ENCODE measurements at places on chromosomes 13 and 19.

GRCh38 chr19:18853755-18854427, 22.1 kb downstream of the UPF1 start:
- DNase-seq, result no peak

DNA sequence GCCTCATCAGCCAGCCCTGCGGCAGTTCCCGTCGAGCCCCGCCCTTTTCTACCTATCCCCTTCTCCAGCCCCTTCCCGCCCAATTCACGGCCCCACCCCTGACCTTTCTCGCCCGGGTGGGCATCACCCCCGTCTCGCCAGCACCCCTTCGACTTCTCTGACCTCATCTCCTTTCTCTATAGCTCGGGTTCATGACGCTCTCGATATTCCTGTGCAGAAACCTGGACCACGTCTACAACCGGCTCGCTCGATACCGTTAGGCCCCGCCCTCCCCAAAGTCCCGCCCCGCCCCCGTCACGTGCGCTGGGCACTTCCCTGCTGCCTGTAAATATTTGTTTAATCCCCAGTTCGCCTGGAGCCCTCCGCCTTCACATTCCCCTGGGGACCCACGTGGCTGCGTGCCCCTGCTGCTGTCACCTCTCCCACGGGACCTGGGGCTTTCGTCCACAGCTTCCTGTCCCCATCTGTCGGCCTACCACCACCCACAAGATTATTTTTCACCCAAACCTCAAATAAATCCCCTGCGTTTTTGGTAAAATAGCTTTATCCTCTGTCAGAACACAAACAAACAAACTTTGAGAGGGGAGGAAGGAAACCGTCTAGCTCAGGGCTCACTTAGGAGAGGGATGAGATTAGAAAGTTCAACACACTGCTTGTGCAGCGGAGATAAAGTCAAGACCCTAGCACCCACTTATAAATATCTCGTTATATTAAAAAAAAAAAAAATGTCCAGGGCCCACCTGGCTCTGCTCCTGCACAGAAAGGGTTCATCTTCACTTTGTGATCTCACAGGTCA, 5.1 kb downstream of the CD37 start:
- no peak for DNase-seq

- DNase-seq, result no peak
These were observed 324.6 kb downstream of the SHISA2 start for GRCh38 chr13:25727250-25727649.

DNA sequence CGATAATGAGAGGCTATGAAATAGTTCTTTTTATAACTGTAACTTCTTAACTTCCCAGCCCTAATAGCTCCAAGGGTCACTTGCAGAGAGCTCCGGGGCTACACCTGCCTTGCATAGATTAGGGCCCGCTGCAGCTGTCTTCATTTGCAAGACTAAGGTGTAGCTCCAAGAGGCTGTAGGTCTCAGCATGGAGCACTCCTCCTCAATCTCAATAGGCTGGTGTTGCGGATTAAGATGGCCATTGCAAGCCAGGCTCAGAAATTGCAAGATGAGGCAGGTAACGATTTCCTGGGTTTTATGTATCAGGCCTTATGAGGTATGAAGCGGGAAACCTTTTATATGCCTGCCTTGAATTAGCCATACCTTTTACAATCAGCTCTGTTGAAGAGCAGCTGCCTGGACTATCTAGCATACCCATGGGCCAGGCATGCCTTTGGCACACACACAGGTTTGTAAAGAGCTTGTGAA, 185.7 kb downstream of the TM9SF2 start:
- DNase-seq, result no peak

DNA sequence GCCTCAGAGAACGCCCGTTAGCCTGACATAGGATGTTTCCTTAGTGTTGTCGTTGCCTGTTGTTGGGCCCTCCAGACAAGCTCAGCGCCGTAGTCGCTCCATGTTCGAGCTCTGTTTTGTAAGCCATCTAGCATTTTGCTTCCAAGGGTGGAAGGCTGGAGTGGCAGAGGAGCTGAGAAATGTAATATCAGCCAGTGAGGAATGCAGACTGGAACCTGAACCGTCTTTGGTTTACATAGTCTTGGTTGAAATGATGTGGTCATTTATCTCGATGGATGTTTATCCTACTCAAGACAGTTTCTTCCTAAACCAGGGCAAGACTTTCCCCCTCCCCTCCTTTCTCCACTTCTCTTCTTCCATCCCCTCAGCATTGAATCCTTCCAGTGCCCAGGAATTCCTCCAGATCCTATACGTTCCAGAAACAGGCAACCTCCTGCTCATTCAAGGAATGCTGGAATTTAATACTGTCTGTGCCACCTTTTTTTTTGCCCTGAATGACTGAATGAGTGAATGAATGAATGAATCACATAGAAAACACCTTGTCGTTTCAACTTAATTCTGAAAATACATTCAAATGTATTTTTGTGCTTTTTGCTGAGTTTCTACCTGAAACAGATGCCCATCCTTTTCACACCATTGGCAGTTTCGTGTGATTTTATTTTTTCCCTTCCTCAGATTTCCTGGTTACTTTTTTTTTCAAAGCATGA, 109.5 kb upstream of the MBNL2 start:
- no peak for DNase-seq

- DNase-seq, result no peak
These were observed 11.9 kb downstream of the ZNF787 start for GRCh38 chr19:56109226-56109625.

DNA sequence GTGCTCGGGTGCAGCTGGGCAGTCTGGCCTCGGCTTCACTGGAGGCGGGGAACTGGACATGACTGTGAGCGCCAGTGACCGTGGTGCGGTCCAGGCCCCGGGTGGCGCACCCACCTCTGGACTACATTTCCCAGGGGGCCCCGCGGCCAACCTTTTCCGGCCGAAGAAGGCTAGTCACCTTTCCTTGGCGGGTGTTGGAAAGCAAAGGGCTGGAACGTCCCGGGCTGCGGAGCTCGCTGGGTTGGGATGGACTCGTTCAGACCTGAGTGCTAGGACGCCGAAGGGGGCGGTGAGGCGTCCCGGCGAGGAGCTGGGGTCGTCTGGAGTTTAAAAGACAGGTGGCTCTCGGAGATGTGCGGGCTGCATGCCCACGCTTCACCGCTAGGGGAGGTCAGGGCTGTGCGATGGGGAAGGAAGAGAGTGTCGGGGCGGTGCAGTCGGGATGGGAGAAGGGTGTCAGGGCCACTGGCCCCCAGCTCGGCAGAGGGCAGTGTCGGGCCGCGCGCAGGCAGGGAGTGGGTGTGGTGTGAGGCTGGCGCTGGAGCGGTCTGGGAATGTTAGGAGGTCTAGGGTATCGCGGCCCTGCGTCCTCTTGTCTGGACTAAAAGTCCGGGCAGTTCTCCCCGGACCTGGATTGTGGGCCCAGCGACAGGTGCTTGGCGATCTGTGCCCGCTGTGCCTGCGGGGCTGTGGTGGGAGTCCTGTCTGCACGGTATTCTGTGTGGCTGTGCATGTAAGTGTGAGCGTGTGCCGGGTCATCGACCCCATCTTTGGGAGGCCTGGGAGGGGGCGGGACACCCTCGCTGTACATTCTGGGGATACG, 57.1 kb downstream of the ZNF568 start:
- DNase-seq, result peak; percentile 71

DNA sequence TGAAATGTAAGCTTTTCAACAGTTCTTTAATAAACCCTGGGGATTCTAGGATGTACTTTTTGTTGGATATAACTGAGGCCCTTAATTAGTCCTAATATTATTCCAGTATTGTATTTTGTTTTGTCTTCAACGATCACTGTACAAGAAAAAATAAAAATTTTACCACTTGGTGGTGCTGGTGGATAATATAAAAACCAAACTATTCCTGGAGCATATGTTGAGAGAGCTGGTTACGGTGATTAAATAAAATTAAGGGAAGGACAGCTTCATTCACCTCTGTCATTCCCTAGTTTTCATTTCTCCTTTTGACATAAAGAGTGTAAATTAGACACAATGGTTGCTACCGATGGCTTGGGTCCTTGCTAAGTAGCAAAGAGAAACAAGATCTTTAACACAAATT, 598.6 kb upstream of the PCDH20 start:
- no peak for DNase-seq

DNA sequence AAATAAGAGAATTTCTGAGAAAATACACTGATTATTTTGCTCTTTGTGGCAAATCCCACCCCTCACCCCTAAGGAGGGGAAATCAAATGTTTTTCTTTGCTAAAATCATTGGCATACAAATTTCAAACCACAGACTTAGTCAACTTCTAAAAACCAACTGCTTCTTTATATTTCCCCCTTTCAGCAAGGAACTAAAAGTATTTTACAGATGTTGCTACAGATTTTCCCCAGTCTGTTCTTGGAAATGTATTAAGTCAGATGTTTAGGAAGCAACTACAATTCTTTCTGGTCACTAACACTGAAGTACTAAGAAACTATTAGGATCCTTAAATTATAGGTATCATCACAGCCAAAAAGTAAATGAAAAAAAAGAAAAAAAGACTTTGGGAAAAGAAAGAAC, 6.9 kb downstream of the MTMR6 start:
- no peak for DNase-seq

DNA sequence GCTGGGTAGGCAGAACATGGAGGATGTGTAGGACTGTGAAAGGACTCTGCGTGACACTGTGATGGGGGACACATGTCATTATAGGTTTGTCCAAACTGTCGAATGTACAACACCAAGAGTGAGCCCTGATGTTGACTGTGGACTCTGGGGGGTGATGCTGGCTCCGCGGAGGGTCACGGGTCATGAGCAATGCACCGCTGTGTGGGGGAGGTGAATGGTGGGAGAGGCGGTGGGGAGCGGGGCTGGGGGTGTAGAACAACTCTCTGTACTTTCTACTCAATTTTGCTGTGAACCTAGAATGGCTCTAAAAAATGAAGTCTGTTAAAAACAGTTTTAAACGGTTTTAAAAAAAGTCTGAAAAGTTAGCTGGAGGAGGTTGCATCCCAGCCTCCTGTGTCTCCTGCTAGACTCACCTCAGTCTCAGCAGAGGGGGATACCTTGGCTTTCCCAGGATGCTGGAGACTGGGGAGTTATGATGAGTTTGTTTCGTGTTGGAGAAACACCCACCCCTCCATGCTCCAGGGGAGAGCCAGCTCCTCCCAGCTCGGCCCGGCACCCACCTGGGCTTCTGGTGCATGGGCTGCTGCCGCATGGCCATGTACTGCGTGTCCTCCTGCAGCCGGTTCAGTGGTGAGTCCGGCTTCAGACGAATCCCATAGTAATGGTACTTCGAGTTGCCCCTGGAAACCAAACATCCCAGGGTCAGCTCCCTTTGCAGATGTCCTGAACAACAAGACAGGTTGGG, 34.7 kb upstream of the RANBP3 start:
- DNase-seq, result no peak

DNA sequence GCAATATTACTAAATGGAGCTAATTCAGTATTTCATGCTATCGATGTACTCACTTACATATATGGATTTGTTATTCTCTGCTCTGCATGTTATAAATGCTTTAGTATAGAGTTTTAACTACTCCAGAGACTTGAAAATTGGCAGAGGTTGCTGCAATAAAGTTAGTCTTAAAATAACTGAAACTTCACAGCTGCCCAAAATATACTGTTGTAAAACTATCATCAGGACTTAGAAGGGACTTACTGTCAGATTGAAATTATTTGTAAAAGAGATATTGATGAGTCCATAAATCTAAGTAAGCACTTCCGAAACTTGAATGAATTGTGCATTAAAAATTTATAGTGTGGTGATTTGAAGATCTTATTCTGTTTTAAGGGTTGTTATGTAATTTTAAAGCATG, 1178.2 kb upstream of the PCDH20 start:
- DNase-seq, result no peak

DNA sequence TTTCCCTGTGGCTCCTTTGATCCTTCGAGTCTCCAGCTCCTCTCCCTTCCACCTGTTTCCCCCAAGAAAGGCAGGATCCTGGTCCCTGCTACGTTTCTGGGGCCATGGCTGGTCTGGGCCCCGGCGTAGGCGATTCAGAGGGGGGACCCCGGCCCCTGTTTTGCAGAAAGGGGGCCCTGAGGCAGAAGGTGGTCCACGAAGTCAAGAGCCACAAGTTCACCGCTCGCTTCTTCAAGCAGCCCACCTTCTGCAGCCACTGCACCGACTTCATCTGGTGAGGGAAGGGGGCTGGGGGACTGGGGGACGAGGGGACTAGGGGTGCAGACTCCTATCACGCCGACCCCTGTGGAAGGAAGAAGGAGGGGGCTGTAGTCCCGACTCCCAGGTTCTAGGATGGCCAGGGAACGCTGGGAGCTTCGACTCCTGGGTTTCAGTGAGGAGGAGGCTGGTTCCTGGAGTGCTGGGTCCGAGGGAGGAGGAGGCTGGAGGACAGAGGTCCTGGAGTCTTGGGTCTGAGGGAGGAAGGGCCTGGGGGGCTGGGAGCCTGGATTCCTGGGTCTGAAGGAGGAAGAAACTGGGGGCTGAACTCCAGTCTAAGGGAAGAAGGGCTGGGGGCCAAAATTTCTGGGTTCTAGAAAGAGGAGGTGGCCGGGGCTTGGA, 524 bp downstream of the PRKCG start:
- DNase-seq, result no peak

DNA sequence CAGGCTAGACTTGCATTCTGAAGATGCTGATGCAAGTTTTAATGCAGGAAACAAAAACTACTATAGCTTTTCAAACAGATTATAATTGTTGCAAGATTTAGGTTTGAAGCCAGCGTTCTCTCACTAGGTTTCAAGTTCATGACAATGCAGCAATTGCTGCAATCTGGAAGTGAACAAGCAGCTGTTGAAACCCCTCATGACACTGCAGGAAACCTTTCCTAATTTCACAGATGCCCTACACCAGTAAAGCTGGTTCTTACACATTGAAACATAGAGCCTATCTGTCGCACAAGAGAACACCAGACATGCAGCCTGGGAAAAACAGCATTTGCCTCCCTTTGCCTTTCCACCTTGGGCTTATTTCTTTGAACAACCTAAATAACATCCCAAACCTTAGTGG, 1737.2 kb upstream of the MIR17HG start:
- DNase-seq, result no peak

DNA sequence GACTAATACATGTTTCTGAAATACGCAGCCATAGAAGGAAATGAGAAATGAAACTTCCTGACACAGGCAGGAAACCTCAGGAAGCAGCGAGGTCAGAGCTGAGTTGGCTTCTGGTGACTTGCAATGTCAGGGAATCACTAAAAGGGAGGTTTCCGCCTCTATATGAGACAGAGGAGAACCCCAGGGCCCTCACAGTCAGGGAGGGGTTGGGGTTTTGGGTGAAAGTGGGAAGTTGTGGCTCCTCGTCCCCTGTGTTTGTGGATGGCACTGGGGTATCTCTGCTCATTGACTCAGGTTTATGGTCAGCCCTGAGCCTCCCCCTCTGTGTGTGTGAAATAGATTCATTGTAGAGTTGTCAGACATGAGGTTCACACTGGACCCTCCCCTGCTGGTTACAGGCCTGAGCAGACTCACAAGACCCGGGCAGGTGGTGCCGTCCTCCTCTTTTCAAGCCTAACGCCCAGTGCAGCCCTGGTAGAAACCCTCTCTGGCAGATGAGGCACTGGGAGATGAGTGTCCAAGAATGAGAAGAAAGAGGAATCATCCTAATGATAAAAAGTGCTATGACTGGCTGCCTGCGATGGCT, 5.5 kb upstream of the LILRA6 start:
- peak; percentile 80 for DNase-seq

- no peak for DNase-seq
These were observed 11.3 kb downstream of the DCAF15 start for GRCh38 chr19:13963603-13964105.

All from activated naive CD4-positive, alpha-beta T cell treated with anti-CD3 and anti-CD28 coated beads, Interleukin-2, amount 50 U/mL, for 72 hours (primary cell).